ENCODE measurements at places on chromosomes 7 and 10. TPM values are rescaled to one million over a fixed set of nuclear protein-coding genes. Genes with fewer than 3 reads are reported as not detected.

H2BK1 gene
- total RNA-seq, result not detected

KIF20B gene
- total RNA-seq, result 61.7 TPM

PRKCQ gene
- 45.9 TPM for total RNA-seq

GPR37 gene
- total RNA-seq, result not detected

SKAP2 gene
- total RNA-seq, result 10.2 TPM

TPK1 gene
- total RNA-seq, result 16.7 TPM

DRGX gene
- total RNA-seq, result not detected

ICA1 gene
- 0.96 TPM for total RNA-seq

DAGLB gene
- 15.7 TPM for total RNA-seq

PPP1R17 gene
- total RNA-seq, result not detected

MOGAT3 gene
- total RNA-seq, result not detected

NEUROG3 gene
- 0.20 TPM for total RNA-seq

CALML3 gene
- total RNA-seq, result not detected

Measured in activated naive CD8-positive, alpha-beta T cell treated with anti-CD3 and anti-CD28 coated beads for 36 hours (primary cell).